H9 (cell line): ENCODE measurements at places on chromosomes 16 and 17. TPM values are rescaled to one million over a fixed set of nuclear protein-coding genes. Genes with fewer than 3 reads are reported as not detected.

DNA sequence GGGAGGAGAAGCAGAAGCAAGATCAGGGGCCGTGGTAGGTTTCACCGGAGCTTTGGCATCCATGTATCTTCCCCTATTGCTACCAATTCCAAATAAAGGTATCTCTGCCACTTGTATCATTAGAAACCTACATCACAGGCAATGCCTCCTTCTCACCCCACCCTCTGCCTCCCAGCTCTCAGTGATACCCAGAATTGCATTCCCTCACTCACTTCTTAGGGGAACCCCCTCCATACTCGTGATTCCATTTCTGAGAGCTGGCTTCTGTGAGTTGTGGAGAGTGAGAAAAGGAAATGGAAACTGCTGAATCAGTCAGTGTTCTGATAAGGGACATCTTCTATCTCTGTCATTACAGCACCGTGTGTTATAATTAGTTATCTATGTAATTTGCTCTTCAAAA, 2.3 kb upstream of the CCL3 start:
- peak; percentile 14 for DNase-seq

DNA sequence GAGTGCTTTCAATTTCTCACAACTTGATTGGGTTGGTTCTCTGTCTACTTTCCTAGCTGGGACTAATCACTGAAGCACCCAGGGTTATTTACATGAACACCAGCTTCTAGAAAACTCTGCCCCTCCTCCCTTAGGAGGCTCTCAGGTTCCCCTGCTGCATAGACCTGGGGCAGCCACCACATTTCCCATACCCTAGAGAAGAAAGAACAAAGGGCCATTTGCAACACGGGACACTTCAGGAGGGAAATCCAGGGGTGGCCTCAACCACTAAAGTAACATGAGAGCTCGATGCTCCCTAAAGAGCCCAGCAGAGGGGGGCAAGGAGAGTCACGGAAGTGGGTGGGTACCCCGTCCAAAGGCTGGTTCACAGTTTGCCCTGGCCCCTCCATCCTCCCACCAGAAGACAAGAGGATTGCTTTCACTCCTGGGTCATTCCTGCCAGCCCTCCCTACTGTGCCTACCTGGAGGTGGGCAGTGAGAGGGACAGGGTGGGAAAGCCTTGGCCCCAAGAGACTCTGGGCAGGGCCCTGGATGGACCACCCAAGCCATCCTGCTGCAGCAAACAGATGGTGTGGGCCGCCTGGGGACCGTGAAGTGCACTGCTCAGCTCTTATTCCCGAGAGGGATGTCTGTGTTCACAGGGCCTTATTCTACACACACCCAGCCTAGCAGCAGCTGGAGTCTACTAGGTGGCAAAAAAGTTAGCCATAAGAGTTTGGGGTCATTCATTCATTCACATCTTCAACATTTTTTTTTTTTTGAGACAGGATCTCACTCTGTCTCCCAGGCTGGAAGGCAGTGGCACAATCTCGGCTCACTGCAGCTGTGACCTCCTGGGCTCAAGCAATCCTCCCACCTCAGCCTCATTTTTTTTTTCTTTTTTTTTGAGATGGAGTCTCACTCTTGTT, 392.1 kb downstream of the SOX9 start:
- no peak for DNase-seq

DNA sequence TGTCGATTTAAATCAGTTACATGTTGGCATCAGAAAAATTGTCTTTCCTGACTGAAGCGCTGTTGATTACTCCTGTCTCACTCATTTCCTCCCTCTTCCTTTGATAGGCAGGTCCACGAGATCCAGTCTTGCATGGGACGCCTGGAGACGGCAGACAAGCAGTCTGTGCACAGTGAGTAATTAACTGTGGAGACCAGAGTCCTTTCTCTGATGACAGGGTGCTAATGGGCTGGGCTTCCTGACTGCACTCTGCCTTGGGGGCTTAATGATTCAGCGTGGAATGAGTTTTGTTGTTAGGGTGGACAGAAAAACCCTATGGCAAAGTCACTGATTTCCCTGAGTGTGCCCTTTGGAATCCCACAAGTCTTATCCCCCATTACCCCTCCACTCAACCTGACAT, 6.5 kb downstream of the GOSR2 start:
- DNase-seq, result no peak

DNA sequence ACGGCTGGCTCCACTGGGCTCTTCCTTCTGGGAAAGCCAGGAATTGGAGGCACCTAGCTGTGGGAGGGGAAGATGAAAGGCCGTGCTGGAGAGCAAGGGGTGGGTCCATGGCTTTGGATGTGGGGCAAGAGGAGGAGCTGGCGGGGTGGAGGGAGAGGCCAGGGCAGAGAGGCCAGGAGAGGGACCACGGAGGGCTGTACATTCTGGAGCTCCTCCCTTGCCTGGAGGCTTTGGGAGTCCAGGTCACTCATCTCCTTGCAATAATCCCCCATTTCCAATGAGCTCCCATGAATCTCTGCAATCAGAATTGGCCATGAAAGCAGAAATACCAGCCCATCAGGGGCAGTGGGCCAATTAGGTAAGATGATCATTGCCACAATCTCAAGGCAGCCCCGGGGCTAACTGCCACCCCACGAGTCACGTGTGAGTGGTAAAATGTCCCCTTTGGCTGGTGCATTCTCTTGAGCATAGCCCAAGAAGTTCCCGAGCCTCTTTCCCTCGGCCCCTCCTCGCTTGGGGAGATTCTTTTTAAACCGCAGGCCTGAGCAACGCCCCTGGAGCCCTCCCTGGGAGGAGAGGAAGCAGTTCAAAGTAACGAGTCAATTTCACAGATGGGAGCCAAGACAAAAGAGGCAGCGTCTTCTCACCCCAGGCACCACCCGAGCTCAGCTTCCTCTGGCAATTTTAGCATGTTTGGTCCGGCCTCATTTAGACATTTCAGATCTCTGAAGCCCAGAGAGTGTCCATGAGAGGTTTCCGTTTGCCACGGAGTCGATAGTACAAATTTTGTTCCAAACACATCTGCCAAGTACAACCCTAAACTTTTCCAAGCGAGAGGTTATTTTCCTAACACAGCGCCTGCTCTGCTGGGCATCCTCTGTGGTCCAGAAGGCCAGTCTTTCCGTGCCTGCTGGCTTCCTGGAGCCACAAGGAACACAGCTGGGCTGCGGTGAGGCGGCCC, 13.4 kb downstream of the RTN4RL1 start:
- DNase-seq, result peak; percentile 77

CSNK1D gene
- total RNA-seq, result 137 and 144 TPM in 2 replicates

OR3A2 gene
- total RNA-seq, result not detected in 2 replicates
